Muscle of leg (tissue), 16 donors: ENCODE measurements at places on chromosomes 16 and 17. TPM values are rescaled to one million over a fixed set of nuclear protein-coding genes. Genes with fewer than 3 reads are reported as not detected.

Gene GNAO1
- 3.1 TPM for polyA plus RNA-seq

DNA sequence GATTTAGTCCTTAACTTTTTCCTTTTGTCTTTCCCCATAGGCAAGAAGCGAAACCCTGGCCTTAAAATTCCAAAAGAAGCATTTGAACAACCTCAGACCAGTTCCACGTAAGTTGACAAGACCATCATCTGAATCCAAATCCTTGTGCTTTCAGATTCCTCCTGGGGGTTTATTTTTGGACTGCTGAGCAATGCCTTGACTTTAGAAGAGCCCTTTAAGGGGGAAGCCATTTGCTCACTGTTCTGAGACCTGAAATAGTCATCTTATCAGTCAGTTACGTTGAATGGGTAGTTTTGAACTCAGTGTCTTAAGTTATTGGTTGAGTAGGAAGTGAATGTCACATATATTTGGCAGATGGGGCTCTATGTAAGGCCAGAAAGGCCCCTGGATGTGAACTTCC lies 91.2 kb downstream of the MAP2K6 start:
- peaks cover 17% of the 10 kb centered on the region for H3K4me1 ChIP-seq
- H3K27ac ChIP-seq, result no peak overlapping the region
- no peaks in the 10 kb centered on the region for H3K27me3 ChIP-seq
- no peak for DNase-seq
- H3K36me3 ChIP-seq, result peaks cover 9% of the 10 kb centered on the region

DNA sequence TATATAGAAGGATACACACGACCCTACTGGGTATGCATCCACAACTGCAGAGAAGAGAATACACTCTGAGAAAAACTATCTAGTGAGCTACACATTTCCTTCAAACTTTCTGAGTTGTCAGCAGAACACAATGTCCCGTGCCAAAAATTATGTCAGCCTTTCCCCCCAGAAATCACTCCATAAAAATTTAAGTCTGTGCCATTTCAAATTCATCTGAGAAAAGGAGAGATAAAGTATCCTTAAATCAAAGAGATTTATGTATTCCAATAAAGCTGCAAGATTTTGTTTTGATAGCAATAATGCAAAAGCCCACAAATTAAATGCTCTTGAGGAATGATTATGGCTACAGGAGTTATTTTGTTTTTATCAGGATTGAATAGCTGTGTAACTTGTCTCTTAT lies 760.1 kb downstream of the CDH11 start:
- no peaks in the 10 kb centered on the region for H3K36me3 ChIP-seq
- H3K27me3 ChIP-seq, result no peaks in the 10 kb centered on the region
- H3K4me3 ChIP-seq, result no peak overlapping the region
- no peak overlapping the region for H3K27ac ChIP-seq

DNA sequence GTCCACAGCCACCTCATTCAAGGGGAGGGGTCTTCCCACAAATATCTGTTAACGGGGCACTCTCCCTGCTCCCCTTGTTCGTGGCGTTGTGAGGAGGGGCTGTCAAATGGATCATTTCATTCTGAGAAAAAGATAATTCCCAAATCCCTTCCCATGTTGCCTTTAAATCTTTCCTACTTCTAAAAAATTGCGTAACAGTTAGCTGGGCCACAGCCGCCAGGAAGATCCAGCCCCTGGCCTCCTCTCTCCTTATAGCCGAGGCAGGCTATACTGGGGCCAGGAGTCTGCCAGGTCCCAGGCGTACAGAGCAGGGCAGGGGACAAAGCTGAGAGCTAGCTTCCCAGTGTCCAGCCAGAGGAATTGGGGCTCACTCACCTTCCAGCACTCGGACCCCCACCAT lies 430 bp downstream of the C16orf89 start:
- no peak for DNase-seq
- H3K4me1 ChIP-seq, result no peaks in the 10 kb centered on the region
- H3K27ac ChIP-seq, result no peak overlapping the region
- no peaks in the 10 kb centered on the region for H3K36me3 ChIP-seq

- no peak overlapping the region for H3K4me3 ChIP-seq
- DNase-seq, result no peak
- peaks cover 2% of the 10 kb centered on the region for H3K4me1 ChIP-seq
- no peak overlapping the region for H3K27ac ChIP-seq
- H3K27me3 ChIP-seq, result no peaks in the 10 kb centered on the region
- peaks cover 43% of the 10 kb centered on the region for H3K36me3 ChIP-seq
These were observed 4.9 kb downstream of the SAP30BP start for GRCh38 chr17:75672011-75672410.

Gene SUMO2
- 477 TPM for polyA plus RNA-seq

Gene ULK2
- 28.5 TPM for polyA plus RNA-seq

DNA sequence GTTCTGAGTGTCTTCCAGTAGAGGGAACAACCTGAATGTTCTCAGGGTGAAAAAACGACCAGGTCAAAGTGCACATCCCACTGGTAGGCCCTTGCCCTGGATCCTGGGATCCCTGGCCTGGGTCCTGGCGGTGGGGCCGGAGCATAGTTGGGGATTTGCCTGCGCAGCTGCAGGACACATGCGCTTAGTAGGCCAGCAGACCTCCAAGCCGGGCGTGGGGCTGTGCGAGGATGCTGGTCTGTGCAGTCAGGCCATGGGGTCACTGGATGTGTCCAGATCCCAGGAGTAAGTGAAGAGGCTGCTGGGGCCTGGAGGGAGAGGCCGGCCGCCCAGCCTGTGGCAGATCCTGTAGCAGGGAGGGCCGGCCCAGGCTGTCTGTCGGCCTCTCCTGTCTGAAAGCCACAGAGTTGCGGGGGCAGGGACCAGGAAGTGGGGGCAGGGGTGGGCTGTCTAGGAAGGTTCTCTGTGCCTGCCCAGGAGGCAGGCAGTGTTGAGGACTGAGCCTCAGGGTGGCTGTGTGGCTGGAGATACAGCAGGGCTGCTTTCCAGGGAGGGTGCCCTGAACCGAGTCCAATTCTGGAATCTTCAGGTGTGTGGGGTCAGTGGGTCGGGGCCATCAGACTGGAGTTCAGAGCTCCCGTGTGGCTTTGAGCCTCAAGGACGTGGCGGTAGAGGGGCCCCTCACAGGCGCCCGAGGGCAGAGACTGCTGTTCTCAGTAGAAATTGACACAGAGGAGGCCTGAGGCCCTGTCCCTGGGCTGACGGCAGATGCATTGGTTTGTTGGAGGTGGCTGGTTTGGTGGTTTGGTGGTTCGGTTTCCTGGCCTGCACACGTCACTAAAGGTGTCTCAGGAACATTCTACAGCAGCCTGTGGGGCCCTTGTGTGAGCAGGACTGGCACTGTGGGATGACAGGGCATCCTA lies 17.2 kb upstream of the NUDT16L1 start:
- H3K4me3 ChIP-seq, result no peak overlapping the region
- DNase-seq, result no peak
- H3K36me3 ChIP-seq, result peaks cover 58% of the 10 kb centered on the region
- H3K27ac ChIP-seq, result no peak overlapping the region
- H3K27me3 ChIP-seq, result no peaks in the 10 kb centered on the region

Gene IRX5
- 0.34 TPM for polyA plus RNA-seq

GRCh38 chr16:19203374-19203966 lies 35.4 kb downstream of the SYT17 start:
- H3K4me1 ChIP-seq, result no peaks in the 10 kb centered on the region
- H3K4me3 ChIP-seq, result no peak overlapping the region
- DNase-seq, result no peak

GRCh38 chr17:16037636-16038035 lies 38.0 kb downstream of the TTC19 start:
- H3K4me1 ChIP-seq, result no peaks in the 10 kb centered on the region
- DNase-seq, result no peak
- no peaks in the 10 kb centered on the region for H3K27me3 ChIP-seq
- H3K4me3 ChIP-seq, result no peak overlapping the region
- H3K36me3 ChIP-seq, result peaks cover 58% of the 10 kb centered on the region

DNA sequence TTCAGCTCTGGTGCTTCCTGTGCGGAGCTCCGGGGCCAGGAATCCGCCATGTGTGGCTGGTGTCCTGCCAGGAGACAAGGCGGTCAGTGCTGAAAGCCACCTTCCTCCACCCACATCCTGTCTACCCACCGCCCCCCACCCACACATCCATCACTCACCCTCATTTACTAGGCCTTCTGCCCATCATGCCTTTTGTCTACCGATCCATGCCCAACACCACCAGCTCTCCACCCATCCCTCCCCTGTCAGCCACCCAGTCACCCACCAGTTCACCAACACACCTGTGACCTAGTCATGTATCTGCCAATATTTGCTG lies 241.4 kb downstream of the KATNIP start:
- H3K4me3 ChIP-seq, result no peak overlapping the region
- no peak for DNase-seq
- no peaks in the 10 kb centered on the region for H3K27me3 ChIP-seq
- H3K36me3 ChIP-seq, result no peaks in the 10 kb centered on the region
- no peaks in the 10 kb centered on the region for H3K4me1 ChIP-seq

- H3K4me3 ChIP-seq, result no peak overlapping the region
- peaks cover 7% of the 10 kb centered on the region for H3K4me1 ChIP-seq
- H3K27me3 ChIP-seq, result peaks cover 12% of the 10 kb centered on the region
- DNase-seq, result peak; percentile 66
- H3K27ac ChIP-seq, result no peak overlapping the region
These were observed 11.1 kb upstream of the CD300LD start for GRCh38 chr17:74603037-74603635.

- peaks cover 2% of the 10 kb centered on the region for H3K27me3 ChIP-seq
These were observed 6.8 kb downstream of the CRISPLD2 start for GRCh38 chr16:84826558-84826941.

DNA sequence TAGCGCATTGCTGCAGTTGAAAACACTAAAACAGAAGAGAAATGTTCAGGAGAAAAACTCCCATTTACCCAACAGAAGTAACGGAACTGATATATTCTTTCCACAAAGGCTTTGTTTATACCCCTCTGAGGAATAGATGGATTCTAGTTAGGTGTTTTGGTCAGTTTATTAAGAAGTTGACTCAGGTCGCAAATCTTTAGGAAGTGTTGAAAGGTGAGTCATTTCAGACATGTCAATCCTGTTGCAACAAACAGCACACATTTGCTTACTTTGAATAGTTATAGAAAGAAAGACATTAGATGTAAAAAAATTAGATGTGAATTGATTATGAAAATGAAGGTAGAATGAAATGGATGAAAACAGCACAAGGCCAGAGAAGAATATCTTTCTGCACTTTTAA lies 941.0 kb downstream of the KCNJ2 start:
- no peaks in the 10 kb centered on the region for H3K27me3 ChIP-seq
- no peak for DNase-seq
- H3K4me3 ChIP-seq, result no peak overlapping the region

DNA sequence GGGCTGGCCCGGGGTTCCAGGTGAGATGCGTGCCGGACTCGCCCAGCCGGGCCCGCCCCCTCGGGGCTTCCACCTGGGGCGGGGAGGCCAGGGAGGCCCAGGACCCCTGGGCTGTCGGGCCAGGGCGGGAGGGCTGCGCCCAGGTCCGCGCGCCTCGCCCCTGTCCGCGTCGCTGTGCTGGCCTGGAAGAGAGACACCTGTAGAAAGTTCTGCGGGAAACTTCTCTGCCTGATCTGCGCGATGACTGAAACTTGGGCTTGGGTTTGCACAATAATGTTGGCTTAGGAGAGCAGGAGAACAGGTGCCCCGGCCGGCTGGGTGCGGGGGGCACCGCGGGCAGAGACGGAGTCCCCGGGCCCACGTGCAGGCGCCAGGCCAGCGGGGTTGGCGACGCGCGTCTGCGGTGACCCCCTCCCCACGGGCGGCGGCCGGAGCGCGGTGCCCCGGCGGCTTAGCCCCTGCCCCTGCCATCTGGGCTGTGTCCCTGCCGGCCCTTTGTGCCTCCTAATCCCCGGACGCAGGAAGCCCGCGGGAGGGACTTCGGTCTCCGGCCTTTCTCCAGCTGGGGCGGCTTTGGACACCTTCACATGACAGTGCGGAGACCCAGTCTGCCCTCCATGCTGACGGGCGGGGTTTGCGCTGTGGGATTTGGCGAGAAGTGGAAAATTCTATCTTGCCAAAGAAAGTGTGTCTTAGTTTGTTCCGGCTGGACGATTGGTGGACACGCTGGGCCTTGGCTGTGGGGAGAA lies 483 bp downstream of the LLGL2 start:
- H3K27me3 ChIP-seq, result peaks cover 18% of the 10 kb centered on the region
- H3K27ac ChIP-seq, result no peak overlapping the region
- peaks cover 30% of the 10 kb centered on the region for H3K36me3 ChIP-seq
- DNase-seq, result no peak
- peaks cover 18% of the 10 kb centered on the region for H3K4me1 ChIP-seq
- peak overlapping the region; percentile 27 for H3K4me3 ChIP-seq

GRCh38 chr17:69594641-69595040 lies 180.1 kb downstream of the MAP2K6 start:
- no peak overlapping the region for H3K4me3 ChIP-seq
- DNase-seq, result no peak
- no peak overlapping the region for H3K27ac ChIP-seq
- H3K27me3 ChIP-seq, result no peaks in the 10 kb centered on the region

Gene CTRL
- 5.2 TPM for polyA plus RNA-seq

Gene BHLHA9
- not detected for polyA plus RNA-seq

- no peak for DNase-seq
- no peak overlapping the region for H3K27ac ChIP-seq
- H3K4me1 ChIP-seq, result no peaks in the 10 kb centered on the region
- H3K4me3 ChIP-seq, result no peak overlapping the region
These were observed 75.9 kb downstream of the HS3ST3A1 start for GRCh38 chr17:13525876-13526275.

DNA sequence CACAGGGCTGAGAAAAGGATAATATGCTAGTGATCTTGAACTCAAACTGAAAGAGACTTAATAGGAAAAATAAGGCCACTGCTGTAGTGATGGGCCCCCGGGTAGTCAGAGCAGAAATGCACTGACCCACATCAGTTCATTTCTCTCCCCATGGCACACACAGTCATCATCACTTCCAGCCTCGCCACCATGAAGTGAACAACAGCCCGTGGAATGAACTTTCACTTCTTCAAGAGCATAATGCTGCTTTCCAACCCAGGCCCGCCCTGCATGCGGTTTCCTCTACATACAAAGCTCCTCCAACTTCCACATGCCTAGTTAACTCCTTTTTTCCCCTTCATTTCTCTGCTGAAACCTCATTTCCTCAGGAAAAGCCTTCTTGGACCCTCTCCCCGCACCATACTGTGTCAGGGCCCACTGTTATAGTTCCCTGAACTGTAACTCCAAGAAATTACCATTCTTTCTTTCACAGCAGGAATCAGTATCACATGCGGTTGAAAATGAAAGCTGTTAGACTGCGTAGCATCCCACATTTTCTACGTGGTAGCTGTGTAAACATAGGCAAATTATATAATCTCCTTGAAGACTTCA lies 65.8 kb upstream of the SMIM36 start:
- H3K4me3 ChIP-seq, result peak overlapping the region; percentile 16
- peak; percentile 91 for DNase-seq
- H3K4me1 ChIP-seq, result peaks cover 12% of the 10 kb centered on the region
- H3K36me3 ChIP-seq, result no peaks in the 10 kb centered on the region

DNA sequence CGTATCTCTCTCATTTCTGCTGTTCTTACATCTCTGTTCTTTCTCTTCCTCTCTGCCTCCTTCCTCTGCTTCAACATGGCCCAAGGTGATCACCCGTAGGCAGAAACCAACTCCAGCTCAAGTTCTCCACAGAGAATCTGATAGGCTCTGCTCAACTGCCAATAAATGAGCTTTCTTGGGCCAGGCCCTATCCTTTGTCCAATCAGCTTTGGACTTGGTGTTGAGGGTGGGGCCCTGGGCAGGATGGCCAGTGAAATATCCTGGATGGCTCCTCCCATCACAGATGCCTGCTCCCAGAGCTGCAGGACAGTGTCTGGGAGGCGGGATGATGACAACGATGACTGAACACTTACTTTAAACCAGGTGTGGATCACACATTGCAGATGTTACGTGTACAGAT lies 17.4 kb upstream of the BRD7 start:
- no peak for DNase-seq
- H3K27me3 ChIP-seq, result no peaks in the 10 kb centered on the region
- no peaks in the 10 kb centered on the region for H3K36me3 ChIP-seq
- no peak overlapping the region for H3K27ac ChIP-seq
- peaks cover 30% of the 10 kb centered on the region for H3K4me1 ChIP-seq

GRCh38 chr17:72671016-72671415 lies 421.5 kb downstream of the SLC39A11 start:
- peaks cover 14% of the 10 kb centered on the region for H3K4me1 ChIP-seq
- DNase-seq, result no peak
- no peak overlapping the region for H3K4me3 ChIP-seq
- no peaks in the 10 kb centered on the region for H3K36me3 ChIP-seq
- H3K27me3 ChIP-seq, result no peaks in the 10 kb centered on the region
